ENCODE measurements at places on chromosomes 11 and 22.

GRCh38 chr11:67252831-67253239 is 13.4 kb upstream of the GRK2 start:
- DNase-seq: no peak

- DNase-seq: no peak
Observed at GRCh38 chr11:132999516-132999915, 532.8 kb downstream of the OPCML start.

DNA sequence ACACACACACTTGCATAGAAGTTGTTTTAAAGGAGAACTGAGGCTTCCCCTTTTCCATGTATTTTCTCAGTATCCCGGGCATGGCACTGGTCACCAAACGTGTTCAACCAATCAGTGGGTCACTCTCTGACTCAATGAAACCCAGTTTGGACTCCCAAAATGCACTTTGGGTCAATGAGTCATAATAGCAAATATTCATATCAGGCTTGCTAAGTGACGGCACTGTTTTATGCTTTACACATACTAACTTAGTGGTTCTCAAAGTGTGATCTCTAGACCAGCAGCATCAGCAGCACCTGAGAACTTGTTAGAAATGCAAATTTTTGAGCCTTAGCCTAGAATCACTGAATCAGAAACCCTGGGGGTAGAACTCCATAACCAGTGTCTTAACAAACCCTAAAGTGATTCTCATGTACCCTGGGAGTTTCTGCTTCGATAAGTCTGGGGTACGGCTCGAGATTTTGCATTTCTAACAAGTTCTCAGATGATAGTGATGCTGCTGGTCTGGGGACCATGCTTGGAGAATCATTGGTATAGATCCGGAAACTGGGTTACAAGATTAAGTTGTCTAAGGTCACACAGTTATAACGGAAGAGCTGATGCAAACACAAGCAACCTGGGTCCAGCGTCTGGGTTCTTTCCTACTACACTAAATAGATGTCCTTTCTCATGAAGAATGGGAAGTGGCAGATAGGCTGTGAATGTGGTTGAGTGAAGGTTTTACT is 35.6 kb downstream of the ETS1 start:
- DNase-seq: no peak

- DNase-seq: no peak
Observed at GRCh38 chr11:13309156-13309555, 31.6 kb downstream of the BMAL1 start.

DNA sequence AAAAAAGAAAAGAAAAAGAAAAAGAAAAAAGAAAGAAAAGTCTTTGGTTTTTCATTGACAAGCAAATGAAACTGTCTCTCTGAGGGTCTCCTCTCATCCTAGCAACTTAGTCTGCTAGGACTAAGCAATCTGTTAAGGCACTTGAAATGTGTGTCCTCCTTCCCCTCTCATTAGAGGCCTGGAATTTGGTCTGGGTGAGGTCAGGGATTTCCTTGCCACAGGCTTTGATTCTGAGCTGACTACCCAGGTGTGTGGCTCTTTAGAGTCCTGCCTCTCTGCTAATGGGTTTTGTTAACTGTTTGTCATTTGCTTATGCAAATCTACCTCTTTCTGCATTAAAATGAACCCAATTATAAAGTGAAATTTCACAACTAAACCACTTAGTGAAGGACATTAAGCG is 18.3 kb upstream of the PKNOX2 start:
- no peak for DNase-seq

DNA sequence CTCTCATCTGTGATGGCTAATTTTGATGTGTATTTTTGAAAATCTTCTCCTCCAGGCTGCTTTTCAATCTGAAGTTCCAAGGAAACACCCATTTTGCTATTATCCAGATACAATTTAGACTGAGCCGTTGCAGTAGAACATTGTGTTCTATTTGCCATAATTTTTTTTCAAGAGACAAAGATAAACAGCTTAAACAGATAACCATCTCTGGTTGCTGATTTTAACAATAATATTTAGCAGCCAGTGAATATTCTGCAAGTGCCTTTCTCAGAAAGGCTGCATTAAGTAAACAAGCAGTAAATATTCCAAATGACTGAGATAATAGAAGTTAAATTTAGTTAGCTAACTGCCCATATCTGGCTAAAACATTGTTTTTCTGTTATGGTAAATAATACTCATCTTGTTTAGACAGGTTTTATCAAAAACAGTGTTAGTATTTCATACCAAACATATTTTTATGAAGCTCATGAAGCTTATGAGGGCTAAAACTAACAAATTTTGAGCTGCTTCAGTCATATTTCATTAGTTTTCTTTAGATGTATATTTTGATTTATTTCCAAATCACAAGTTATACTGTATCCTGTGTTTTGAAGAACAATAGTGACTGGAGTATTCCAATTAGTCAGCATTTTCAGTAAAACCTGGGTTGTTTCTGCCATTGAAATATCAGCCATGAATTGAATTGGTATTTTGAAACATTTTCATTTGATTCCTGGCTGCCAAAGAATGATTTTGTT is 206.7 kb downstream of the SBF2 start:
- no peak for DNase-seq

GRCh38 chr11:85109141-85109540 is 518.0 kb downstream of the DLG2 start:
- no peak for DNase-seq

GRCh38 chr22:47612311-47612910 is 850.0 kb downstream of the TBC1D22A start:
- no peak for DNase-seq

GRCh38 chr22:49017482-49018329 is 810.0 kb downstream of the BRD1 start:
- DNase-seq: peak; percentile 12

Measured in tibial artery (tissue), 4 donors.